Stimulated activated CD4-positive, alpha-beta T cell treated with anti-CD3 and anti-CD28 coated beads, Interleukin-15, amount 100 ng/mL, for 1 hour (primary cell): ENCODE measurements at places on chromosomes 2 and 18.

GRCh38 chr18:54218299-54218698, 6.2 kb downstream of the MBD2 start:
- DNase-seq: no peak

DNA sequence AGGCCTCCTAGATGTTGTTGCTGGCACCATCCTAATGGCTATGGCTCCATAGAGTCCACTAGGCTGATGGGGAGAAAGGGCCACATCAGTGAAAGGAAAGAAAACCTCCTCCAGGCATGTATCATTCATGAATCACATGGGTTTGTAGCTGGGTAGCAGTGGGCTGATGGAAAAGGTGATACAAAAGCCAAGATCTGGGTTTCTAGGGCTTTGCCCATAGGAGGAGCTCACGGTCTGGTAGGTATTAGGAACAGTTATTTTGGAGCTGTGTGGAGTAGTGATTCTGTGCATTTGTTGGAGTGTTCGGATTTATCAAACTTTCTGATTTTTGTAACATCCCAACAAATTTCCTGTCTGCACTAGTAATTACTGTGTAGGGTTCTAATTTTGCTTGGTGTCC, 259.2 kb downstream of the SLC4A3 start:
- no peak for DNase-seq

DNA sequence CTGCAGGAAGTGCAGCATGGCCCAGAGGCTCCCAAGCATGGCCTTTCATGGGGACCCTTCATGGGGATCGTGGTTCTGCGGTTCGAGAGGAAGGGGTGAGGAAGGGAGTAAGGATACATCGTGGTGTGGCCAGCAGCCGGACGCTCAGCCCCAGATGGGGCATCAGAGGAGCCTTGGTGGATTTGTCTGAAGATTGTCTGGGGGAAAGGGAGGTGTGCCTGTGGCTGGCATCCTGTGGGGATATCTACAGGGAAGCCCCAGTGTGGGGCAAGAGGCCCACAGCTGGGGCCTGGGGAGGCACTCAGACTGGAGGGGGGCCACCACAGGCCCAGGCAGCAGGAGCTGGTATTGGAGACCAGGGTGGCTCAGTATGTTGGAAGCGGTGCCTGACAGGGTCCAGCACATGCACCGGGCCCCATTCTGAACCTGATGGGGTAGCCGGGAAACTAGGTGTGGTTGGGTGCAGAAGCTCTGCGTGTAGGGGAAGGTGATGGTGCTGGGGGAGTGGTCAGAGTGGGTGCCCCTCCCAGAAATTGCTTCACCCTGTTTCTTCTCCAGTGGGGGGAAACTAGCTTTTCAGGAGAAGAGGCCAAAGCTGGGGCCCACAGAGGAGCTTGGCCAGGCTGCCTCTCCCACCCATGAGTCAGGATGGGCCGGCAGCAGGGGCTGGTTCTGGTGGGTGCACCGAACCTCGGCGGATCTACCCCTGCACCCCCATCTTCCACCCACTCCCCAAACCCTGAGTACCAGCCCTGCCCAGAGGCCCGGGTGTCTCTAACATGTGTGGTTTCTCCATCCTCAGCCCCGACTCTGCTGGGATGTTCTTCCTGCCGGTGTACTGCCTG, 274.4 kb upstream of the HDAC4 start:
- DNase-seq: no peak

DNA sequence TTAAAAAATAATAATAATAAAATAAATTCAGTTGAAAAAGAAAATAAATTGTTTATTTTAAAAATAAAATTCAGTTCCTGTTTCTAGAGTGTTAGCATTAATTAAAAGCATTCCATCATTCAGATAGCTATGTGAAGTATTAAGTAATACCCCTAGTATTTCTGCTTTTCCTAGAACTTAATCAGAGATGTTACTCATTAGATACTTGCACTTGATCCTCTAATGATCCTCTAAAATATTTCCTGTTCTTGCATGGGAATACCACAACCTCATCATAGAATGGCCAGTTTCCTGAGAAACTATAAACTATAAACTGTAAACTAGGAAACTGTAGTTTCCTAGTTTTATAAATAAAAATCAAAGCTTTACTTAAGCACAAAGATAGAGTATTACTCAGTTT, 11.1 kb upstream of the CNNM3 start:
- no peak for DNase-seq

- DNase-seq: no peak
These were observed 164.0 kb downstream of the MBD2 start for GRCh38 chr18:54060343-54061005.

GRCh38 chr2:39283561-39283960, 39.8 kb upstream of the CDKL4 start:
- no peak for DNase-seq

GRCh38 chr18:60090170-60090569, 190.4 kb downstream of the PMAIP1 start:
- DNase-seq: no peak

DNA sequence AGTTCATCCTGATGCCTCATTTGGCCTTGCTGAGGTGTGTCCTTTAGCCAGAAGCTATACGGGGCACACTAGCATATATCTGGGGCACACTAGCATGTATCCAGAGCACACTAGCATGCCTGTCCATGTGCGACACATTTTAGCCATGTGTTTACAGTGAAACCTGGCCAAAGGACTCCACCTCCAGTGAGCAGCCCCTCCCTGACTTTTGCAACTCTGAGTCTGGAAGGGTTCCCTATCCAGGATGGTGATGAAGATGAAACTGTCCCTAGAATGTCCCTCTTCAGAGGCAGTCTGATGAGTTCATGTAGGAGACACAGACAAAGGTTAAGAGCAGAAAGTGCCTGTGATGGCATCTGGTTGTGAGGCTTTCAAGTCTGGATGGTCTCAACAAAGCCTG, 61.4 kb upstream of the LGALSL start:
- DNase-seq: no peak

DNA sequence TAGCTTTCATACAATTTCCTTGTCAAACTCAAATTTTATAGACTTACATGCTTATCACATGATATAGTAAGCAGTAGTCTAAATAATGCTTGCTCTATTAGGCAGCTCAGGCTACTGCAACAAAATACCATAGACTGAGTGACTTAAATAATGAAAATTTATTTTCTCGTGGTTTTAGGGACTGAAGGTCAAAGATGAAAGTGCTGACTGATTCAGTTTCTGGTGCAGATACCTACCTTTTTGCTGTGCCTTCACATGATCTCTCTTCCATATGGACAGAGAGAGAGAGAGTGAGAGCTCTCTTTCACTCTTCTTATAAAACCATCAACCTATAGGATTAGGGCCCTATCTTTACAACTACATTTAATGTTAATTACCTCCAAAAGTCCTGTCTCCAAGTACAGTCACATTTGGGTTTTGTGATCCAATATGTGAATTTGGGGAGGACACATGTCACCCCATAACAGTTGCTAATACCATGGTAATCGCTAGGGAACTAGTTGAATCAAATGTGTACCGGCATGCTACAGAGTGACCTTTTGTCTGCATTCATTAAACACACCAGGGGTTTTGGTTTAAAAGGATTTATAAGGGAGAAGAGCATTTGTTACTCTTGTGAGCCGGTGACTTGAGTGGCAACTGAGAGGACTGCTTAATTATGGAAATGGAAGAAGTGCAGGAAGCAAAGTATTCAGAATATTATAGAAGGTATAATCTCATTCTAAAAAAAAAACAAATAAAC, 723.4 kb upstream of the LRRTM4 start:
- no peak for DNase-seq

- no peak for DNase-seq
These were observed 1.8 kb upstream of the SULT6B1 start for GRCh38 chr2:37190290-37190689.

DNA sequence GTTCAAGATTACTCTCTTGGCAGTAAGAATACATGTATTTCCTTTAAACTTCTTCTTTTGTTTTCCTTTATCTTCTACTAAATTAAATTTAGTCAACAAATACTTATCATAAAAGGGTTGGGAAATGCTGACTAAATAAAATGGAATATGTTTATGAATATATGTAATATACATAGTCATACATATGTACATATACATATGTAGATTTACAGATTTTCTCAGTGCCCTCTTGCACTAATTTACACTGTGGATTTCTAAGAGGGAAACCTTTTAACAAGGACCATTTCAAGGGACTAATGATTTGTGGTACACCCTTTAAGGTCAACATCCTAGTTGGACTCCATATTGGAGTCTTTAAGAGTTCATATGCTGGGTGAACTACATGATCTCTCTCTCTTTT, 37.2 kb downstream of the FAM98A start:
- no peak for DNase-seq

GRCh38 chr2:228466851-228467250, 285.4 kb upstream of the SPHKAP start:
- no peak for DNase-seq

GRCh38 chr2:47069628-47070154, 85.4 kb downstream of the STPG4 start:
- no peak for DNase-seq

- no peak for DNase-seq
These were observed 597.2 kb downstream of the DCDC2C start for GRCh38 chr2:4300616-4301015.

DNA sequence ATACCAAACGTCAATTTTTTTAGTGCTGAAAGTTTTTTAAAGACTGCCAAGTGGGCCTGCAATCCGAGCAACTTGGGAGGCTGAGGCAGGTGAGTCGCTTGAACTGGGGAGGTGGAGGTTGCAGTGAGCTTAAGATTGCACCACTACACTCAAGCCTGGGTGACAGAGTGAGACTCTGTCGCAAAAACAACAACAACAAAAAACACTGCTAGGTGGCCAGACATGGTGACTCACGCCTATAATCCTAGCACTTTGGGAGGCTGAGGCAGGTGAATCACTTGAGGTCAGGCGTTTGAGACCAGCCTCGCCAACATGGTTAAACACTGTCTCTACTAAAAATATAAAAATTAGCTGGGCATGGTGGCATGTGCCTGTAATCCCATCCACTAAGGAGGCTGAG, 202.8 kb upstream of the COPS8 start:
- no peak for DNase-seq

GRCh38 chr18:63213936-63214671, 105.5 kb downstream of the BCL2 start:
- DNase-seq: no peak

DNA sequence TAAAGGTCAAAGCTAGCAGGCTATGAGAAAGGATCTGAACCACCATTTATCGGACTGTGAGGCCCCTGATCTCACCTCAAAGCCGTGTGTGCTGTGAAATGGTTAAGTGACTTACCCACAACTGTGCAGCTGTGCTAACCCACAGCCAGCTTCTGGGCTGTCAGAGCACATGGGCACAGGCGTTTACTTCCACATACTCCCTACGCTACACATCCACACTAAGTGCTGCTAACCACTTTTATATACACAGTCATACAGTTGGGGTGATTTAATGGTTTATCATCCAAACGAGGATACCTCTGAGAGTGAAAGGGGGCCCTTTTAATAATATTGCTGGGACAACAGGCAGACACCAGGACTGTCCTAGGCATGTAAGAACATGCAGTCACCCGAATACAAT, 37.3 kb downstream of the CYRIA start:
- no peak for DNase-seq

- no peak for DNase-seq
These were observed 8.8 kb downstream of the SIX2 start for GRCh38 chr2:45000341-45000901.

DNA sequence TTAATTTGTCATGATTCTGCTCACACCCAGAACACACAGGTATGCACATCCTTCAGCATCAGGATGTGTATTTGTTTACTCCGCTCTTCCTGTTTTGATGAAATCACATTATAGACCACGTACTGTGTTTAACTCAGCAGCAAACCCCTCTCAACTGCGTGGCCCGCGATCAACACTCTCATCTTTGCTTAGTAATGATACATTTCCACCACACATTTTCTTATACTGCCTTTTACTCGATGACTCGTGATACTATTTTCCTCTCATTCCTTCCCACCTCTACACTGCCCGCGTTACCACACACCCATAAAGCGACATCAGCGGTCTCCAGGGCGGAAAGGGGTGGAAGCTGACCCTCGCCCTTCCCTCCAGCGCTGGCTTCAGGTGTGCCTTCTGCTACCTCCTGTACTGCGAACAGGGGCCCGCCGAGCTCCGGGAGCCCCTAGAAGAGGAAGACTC, 1.3 kb downstream of the NETO1 start:
- DNase-seq: no peak

DNA sequence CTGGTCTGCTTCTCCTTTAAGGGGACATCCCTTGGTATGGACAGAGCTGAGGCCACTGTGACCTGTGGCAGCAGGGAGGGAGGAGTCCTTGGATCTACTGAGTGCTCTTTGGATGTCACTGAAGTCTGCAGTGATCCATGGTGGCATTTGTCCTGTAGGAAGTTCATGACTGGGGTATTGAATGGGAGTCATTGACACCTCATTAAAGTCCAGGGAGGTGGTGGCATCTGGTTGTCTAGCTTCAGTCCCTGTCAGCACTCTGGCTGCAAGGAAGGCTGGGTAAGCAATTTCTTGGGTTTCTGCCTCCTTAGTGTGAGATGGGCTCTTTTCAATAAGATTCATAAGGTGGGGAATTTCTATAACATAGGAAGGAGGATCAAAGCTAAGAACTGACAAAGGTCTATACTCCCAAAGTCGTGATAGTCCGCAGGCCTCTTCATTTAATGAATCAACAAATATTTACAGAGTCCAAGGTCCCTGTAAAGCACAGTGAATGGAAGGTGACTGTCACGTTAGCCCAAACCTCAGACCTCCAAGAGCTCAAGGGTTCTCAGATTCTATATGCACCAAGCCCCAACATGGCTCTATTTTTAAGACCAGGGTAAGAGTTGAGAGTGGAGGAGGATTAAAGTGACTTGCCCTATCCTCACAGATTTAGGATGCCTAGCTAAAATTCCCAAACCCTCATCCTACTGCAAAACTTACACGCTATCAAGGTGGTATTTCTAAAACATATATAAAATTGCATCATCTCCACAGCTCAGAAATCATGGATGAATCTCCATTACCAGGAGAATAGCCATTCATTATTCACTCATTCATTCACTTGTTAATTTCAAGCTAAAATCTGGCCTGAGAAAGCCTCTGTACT, 40.2 kb downstream of the THNSL2 start:
- DNase-seq: no peak

GRCh38 chr2:232634206-232635150, 1.1 kb downstream of the EFHD1 start:
- no peak for DNase-seq

- no peak for DNase-seq
These were observed 45.4 kb downstream of the CHN1 start for GRCh38 chr2:174959787-174960186.

- DNase-seq: no peak
These were observed 133.1 kb downstream of the GCA start for GRCh38 chr2:162477011-162477410.

DNA sequence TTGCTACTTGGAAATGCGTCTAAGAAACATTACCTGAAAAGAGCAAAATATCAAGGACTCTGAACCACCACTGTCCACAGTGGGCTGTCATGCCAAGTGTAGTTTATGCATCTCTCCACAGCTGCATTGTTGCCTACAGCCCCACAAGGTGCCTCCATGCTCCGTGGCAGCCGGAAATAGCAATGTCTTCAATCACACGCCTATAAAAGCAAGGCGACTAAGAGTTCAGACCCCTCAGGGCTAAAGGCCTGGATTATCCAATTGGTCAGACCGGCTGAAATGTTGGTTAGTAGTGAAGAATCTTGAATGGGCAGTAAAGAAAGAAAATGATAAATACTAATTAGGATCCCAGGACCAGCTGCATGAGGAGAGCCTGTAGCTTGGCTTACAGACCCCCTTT, 114.0 kb upstream of the SLC35G4 start:
- no peak for DNase-seq
